Aortic smooth muscle cell (primary cell): ENCODE measurements at places on chromosomes 6 and 20. TPM values are rescaled to one million over a fixed set of nuclear protein-coding genes. Genes with fewer than 3 reads are reported as not detected.

The ELOVL2 gene
- total RNA-seq, result not detected in 2 replicates

The OR2B2 gene
- total RNA-seq, result not detected in 2 replicates

The EPPIN gene
- total RNA-seq, result not detected in 2 replicates

The GSTA1 gene
- not detected in 2 replicates for total RNA-seq

The CCN6 gene
- not detected in 2 replicates for total RNA-seq

The ALDH8A1 gene
- total RNA-seq, result 0.50 and 0.92 TPM in 2 replicates

The SPATS1 gene
- not detected in 2 replicates for total RNA-seq

The DEFB125 gene
- total RNA-seq, result not detected in 2 replicates

The TAAR1 gene
- total RNA-seq, result not detected in 2 replicates

The VSX1 gene
- not detected in 2 replicates for total RNA-seq

The TEAD3 gene
- 6.9 and 7.0 TPM in 2 replicates for total RNA-seq

The KCNK15 gene
- 0.26 and 0.37 TPM in 2 replicates for total RNA-seq

The SLC22A2 gene
- total RNA-seq, result 0.13 TPM in 1 of 2 replicates, not detected in the other

The MOG gene
- total RNA-seq, result not detected in 2 replicates
